Stimulated activated CD4-positive, alpha-beta T cell treated with anti-CD3 and anti-CD28 coated beads, Interleukin-15, amount 100 ng/mL, for 24 hours (primary cell): ENCODE measurements at places on chromosomes 7 and 10.

GRCh38 chr7:50556247-50556991, 8.8 kb downstream of the DDC start:
- DNase-seq = no peak

- DNase-seq = no peak
Measured at GRCh38 chr7:150380463-150380862, 1.3 kb downstream of the ZNF775 start.

GRCh38 chr7:46363688-46364087, 442.6 kb upstream of the IGFBP3 start:
- DNase-seq = no peak

GRCh38 chr10:98309366-98310355, 41.7 kb upstream of the LOXL4 start:
- DNase-seq = peak; percentile 43

- no peak for DNase-seq
Measured at GRCh38 chr7:152619027-152619739, 56.8 kb downstream of the XRCC2 start.

DNA sequence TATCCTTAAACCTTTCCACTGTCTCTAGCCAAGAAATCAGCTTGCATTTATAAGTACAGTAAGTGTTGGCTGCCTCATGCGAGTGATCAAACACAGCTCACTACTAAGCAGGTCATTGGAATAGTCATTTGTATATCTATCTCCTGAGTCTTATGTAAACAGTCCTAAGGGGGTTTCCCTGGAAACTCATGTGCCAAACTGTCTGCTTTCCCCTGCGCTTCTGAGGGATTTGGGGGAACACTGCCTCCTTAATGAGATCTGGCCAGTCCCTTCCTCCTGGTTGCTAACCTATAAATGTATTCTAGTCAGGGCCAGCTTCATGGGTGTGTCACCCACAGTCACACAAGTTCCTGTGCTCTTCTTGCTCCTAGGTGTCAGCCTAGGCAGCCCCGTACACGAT, 133.1 kb downstream of the CD36 start:
- DNase-seq = no peak

DNA sequence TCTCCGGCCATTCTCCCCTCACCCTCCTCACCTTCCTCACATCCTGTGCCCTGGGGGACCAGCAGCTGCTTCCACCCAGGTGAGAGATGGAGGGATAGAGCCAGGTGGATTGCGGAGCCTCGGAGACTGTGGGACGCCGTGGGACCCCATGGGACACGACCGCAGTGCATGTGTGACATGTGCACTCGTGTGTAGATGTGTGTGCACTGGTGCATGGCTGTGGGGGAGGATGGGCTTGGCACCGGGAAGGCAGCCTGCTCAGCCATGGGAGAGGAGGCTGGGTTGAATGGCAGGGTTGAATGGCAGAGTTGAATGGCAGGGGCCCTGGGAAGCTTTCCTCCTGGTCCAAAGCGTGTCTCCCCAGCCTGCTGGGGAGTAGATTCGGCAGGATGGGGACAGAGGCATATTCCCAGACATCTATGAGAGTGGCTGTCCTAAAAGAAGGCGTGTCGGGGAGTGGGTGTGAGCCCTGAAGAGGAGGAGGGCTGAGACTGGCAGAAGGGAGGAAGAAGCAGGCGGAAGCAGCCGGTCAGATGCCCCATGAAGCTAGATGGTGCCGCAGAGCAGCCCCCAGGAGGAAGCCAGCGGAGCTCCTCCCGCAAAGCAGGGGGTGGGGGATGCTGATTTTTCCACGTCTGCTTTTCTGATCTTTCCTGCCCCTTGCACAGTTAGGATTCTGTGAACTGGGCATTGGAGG, 815 bp downstream of the GIMAP8 start:
- peak; percentile 82 for DNase-seq

GRCh38 chr10:77120012-77120411, 517.6 kb downstream of the KCNMA1 start:
- no peak for DNase-seq

DNA sequence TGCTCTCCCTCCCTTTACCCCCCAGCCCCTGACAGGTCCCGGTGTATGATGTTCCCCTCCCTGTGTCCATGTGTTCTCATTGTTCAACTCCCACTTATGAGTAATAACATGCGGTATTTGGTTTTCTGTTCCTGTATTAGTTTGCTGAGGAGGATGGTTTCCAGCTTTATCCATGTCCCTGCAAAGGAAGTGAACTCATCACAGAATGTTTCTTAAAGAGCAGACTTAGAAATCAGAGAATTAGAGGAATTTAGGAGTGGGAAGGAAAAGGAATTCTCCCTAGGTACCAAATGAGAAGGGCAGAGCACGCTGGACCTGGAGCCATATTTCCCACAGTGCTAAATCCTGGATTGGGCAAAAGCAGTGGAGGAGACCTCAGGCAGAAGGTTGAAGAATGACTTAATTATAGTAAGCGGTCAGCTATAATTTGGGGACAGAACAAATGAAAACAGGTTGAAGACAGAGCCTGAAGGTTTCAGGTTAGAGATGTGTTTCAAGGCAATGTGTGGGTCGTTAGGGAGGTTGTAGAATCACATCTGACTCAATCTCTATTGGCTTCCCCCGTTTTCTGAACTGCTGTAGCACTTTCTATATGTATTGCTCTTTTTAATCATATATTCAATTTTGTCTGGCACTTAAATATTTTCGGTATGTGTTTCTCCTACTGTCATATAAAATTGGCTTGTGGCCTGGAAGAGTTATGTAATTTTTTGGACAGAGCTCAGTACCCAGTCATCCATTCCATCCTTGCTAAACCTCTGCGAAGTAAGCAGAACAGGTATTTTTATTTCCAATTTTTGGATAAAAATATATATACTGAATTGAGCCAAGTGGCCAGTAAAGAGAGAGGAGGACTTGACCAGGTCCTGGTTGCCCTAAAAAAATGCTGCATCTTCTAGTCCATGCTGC, 210.5 kb upstream of the KLF6 start:
- no peak for DNase-seq

- DNase-seq = no peak
Measured at GRCh38 chr10:117486606-117487005, 55.9 kb upstream of the EMX2 start.

GRCh38 chr10:130054021-130054420, 56.6 kb downstream of the C10orf143 start:
- no peak for DNase-seq

DNA sequence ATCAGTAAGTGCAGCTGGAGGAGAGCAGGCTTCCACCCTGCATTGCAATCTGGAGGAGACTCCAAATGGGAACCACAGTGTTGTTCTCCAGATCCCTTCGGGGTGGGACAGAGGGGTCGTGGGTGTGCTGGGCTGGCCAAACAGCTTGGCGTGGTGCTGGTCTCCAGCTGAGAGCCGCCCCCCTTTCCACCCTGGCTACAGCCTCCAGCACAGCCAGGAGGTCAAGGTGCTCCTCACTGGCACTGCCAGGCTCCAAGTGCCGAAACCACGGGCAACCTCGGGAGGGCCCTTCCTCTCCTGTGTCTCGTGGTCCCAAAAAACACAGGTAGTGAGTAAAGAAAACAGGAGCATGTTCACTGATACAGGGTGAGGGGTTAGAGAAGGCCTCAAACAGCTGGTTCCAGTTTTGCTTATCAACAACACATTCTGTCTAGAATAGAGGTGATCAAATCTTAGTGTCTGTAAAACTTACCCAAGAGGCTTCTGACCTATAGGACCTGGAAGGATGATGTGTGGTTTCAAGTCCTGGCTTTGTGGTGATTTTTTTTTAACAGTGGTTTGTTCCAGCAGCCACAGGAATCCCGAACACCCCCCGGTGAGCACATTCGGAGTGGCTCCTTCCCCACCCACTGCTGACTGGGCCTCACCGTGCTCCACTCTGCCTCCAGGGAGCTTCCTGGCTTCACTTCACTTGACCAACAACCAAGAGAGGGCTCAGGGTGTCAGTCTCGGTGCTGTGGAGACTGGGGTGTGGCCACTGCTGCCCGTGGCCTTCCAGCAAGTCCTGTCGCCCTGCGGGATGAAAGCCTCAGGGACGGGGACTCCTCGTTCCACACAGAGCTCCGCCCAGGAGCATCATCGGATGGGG, 31.2 kb upstream of the EN2 start:
- DNase-seq = no peak

GRCh38 chr7:780081-780480, 52.2 kb upstream of the SUN1 start:
- DNase-seq = no peak

GRCh38 chr7:137848095-137848494, 1.3 kb upstream of the DGKI start:
- DNase-seq = no peak

DNA sequence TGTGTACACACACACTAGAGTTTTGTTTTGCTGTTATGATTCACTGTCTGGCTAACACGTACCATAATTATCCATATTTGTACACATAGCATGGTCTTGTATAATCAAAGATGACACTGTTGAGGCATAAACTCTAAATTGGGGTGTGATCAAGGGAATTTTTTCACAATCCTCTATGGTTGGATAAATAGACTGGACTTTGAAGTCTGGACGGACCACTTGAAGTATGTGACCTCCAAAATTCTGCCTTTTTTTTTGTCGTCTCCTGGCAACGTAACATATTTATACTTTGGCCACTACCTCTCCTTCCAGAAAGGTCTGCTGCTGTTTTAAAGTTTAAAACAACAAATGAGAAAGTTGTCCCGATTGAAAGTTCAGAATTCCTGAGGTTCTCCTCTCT, 193.4 kb downstream of the CACNB2 start:
- no peak for DNase-seq

- no peak for DNase-seq
Measured at GRCh38 chr7:140911746-140912145, 13.0 kb downstream of the BRAF start.

DNA sequence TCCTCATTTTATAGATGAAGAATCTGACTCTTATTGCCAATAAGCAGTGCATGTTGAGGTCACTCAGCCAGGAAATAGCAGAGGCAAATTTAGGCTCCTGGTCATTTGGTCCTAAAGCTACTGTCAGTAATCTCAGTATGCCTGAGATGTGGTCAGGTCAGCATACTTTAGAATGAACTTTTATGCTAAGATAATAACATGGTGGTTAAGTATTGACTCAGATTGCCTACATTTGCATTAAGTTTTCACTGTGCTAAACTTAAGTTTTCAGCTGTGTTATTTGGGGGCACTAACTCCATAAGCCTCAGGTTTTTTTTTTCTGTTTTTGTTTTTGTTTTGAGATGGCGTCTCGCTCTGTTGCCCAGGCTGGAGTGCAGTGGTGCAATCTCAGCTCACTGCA, 35.9 kb upstream of the CCSER2 start:
- DNase-seq = no peak

DNA sequence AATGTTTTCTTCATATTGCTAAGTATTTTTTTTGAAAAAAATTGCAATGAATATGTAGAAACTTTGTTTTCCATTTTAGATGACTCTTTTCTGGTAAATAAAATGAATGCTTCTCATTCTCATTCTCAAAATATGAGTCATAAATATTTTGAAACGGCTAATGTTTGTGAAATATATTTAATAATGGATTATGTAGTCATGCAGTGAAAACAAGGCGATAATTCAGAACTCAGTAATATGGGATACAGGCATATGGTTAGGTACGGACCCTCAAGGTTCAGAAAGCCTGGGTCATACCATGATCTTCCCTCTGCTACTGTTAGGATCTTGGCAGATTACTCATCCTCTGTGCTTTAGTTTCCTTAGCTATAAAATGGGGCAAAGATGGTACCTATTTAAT, 46.2 kb upstream of the SLC39A12 start:
- DNase-seq = no peak

DNA sequence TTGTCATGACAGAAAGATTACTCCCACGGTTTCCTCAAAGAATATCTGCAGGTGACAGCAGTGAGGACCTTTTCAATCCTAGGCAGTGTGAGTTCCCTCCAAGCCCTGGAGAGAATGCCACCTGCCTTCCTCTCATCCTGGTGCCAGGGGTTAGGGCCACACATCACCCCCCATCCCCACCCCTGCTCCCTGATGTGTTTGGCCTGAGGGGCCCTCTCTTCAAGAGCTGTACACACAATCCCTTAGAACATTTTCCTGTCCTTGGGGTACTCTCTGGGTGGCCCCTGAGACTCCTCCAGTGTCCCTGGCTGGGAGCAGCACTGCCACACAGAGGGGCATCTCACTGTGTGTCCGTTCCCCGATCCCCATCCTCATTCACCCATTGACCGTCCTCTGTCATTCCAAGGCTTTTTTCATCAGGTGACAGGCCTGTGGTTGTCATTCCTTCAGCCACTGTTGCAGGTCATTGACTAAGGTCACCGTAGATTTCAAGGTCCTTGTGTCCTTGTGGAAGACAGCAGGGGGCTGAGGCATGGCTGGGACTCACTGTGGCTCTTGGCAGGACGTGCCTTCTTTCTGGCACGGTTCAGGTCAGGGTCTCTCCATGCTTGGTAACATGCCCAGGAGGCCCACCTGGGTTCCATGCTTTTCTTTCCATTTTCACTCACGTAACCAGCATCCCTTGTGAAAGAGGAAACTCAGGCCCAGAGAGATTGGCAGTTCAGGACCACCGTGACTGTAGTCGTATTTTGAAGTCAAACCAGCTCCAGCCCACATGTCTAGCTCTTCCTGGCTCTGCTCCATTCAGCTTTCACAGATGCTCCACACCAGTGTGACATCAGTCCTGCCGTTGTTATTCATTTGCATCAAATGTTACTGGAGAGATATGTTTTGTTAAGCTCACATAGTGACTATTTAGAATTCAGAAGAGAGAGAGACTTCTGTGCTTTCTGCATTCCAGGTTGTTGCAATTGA, 26.8 kb upstream of the BTBD16 start:
- no peak for DNase-seq

DNA sequence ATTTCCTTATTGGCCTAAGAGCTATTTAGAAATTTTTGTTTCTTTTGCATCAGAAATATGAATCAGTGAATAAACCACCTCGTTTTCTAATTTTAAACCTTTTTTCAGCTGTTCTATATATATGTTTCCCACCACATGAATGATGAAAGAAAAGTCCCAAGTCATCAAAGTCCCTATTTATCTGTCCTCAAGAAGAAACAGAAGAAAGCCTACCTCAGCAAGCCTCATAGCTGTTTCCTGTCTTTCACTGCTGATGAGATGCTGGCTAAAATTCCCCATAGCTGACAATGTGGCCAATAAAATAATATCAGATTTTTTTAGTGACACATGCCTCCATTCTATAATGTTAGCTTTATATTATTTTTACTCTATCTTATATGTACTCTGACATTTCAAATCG, 54.2 kb downstream of the SEC61G start:
- DNase-seq = no peak

GRCh38 chr7:86295526-86295925, 348.2 kb upstream of the GRM3 start:
- DNase-seq = no peak

GRCh38 chr7:129913428-129913827, 39.3 kb downstream of the UBE2H start:
- no peak for DNase-seq
